Gastroesophageal sphincter (tissue), 4 donors: ENCODE measurements at places on chromosomes 7 and 10.

DNA sequence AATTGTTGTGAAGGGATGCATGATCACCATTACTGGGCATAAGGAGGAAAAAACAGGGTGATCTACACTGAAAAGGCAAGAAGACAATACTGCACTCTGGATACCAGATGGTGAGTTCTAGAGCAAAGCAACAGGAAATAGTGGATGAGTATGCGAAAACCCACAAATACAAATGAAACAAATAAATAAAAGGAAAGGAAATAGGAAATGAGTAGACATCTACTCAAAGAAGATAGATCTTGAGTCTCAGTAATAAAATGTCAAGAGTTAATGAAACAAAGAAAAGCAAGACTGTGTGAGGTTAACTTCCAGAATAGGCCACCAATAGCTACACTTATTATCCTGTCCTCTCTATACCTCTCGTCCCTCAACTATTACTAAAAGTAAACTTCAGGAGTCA lies 11.7 kb downstream of the ORC5 start:
- no peak for ATAC-seq

DNA sequence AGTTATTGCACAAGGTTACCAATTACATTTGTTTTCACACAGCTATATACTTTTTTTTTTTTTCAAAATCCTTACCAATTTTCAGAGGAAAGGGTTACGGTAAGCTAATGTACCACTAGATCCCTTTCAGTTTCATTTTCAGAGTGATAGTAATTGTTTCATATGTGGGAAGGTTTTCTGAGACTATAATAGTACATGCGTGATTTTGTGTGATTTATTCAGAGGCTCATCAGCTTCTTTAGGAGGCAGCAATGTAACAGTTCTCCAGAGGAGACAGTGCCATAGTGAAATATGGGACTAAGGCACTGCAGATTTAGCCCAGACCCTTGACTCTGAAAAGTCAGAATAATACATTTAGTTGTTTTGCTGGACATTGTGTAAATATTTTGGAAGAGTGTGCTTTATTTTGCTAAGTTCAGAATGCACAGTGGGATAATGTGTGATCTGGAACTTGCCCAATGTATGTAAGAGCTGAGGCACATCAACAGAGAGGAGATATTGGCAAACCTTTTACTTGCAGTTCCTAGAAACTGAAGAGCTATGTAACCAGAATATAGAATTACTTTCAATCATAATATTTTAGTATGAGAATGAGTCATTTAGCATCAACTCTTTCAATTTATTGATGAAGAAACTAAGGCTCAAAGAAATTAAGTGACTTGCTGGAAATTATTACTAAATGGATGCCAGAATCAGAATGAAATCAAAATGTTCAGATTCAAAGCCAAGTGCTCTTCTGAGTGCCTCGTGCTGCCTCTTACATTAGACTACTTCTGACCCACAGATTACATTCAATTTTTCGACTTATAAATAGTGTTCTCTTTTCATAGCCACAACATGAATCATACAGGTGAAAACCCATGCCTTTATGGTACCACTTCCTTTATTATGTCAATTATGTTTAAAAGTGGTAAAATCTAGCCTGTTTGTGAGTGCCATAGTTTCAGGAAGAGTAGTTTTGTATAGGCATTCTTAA lies 207.7 kb upstream of the TEX47 start:
- no peak for ATAC-seq

DNA sequence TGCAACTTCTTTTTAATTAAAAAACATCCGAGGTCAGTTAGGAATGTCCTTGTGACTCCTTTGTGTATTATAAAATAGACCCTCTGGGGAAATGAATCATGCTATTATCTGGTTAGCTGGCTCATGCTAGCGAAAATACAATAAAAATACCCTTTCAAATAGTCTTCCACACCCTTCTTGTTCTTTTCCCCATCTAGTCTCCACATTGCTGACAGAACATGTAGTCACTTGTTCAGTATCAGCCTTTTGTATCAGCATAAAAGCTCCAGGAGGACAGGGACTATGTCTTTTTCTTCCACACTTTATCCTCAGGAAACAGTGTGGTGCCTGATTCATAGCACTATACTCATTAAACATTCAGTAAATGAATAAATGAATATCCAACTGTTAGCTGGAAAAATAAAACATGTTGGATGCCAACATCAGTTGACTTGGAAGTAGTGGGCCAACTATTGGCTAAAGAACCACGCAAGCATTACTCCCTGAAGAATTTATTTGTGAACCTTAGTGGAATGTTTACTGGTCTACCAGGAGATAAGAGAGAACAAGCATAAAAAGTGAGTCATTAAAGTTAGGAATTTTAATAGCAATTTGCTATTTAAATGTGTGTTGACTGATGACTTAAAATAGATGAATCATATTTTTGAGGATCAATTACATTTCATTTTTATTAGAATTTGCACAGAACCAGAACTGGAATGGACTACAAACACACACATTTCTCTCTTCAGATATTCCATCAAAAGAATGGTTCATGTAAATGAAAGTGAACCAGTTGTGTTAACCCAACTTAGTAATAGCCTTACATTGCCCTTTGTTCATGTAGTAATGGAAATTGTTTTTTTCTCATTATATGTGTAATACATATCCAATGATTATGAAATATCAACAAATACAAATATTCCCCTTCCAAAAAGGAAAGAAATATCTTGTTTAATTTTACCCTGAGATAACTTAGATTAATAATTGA lies 129.6 kb downstream of the DKK1 start:
- ATAC-seq = peak; percentile 48

GRCh38 chr7:78510580-78511188 lies 712.1 kb downstream of the PHTF2 start:
- ATAC-seq = no peak

GRCh38 chr10:83545901-83546391 lies 593.4 kb upstream of the GHITM start:
- ATAC-seq = no peak

DNA sequence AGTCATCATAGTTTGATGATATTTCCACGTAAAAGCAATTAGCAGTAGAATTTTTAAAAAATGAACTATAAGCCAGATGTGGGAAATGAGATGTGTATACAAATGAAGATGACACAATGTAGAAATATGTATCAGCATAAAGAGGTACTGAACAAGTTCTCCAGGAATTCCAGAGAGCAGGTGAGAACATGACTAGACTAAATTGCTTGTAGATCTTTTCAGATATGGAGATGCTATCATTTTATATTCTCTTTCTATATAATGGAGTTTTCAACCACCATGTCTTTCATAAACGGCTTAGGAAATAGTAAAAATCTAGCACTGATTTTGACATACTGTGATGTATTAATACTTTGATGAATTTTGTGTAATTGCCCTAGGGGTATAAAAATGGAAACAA lies 130.9 kb downstream of the SEMA3D start:
- no peak for ATAC-seq

DNA sequence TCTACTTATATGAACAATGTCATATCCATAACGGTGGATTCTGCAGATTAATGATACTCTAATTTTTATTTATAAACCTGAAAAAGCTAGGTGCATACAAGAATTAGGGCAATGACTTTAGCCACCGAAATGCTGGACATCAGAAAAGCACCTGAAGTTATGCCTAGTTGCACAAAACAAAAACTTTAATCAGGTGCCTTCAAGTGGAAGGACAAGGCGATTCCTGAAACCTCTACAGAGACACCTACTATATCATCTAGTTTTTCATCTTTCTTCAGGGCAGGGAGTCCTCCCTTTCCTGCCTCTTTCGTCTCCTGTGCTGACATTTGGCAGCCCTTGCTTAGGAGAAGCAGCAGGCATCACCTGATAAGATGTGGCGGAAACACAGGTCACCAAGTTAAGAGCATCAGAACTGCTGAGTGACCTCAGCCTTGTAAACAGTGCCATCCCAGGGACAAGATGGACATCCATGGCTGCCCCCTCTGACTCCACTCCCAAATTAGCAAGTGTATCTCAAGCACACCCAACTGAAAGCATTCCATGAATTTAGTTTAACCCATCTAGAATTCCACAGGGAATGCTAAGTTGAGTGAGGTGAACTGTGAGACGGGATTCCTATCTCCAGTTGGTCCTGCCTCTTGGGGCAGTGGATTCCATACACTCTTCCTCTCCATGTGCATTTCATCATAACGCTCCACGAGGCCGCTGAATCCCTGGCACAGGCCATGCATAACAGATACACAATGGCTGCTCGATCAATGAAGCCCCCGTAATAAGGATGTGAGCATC lies 5.8 kb downstream of the ITPRIP start:
- no peak for ATAC-seq

DNA sequence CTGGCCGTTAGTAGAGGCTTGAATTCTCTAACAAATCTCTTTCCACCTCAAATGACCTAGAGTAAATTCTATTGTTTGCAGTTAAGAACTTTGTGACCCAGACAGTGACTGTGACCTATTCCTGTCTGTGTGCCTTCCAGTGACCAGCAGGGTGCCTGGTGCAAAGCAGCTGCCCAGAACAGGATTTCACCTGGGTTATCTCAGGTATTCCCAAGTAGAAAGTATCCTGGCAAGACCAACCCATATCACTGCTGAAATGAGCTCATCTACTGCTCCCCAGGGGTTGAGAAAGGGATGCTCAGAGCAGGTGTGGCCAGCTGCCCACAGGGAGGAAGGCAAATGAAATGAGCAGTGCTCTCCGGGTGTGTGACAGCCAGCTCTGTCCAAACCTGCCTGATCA lies 2.1 kb upstream of the MSMB start:
- no peak for ATAC-seq

- ATAC-seq = no peak
Observed at GRCh38 chr10:59754951-59755350, 1.7 kb upstream of the MRLN start.

GRCh38 chr7:119937745-119938144 lies 335.2 kb upstream of the KCND2 start:
- no peak for ATAC-seq

- no peak for ATAC-seq
Observed at GRCh38 chr7:79711660-79712059, 258.2 kb upstream of the MAGI2 start.

DNA sequence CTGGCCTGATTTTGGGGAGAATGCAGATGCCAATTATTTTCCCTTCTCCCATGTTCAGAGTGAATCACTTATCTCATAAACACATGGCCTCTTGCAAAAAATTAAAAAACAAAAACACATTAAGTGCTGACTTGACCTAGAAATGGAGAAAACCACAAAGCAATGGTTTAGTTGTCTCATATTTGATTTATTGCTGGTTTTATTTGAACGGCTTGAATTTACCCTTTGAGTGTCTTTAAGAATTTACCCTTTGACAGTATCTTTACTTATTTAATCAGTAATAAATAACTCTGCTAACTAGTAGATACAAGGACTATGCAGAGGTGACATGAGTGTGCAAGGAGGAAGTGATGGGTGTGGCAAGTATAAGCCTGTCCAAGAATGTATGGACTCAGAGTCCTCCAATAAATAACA lies 68.1 kb upstream of the GSDME start:
- ATAC-seq = no peak

GRCh38 chr10:11670381-11670780 lies 58.9 kb upstream of the USP6NL start:
- no peak for ATAC-seq

DNA sequence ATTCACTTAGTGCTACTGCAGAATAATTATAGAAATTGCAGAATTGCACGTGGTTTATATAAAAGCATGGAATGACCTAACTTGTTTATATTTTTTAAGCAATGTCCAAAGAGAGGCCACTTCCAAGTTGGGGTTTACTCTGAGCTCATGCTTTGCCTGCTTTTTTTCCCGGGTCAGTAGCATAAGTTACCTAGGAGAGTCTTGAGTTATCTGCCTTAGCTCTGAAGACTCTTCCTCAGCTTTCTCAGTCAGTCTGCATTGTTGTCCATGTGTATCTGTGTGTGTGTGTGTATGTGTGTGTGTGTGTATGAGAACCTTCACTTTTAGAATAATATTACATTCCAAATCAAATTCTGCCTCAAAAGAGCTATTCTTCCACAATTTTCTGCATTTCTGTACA lies 239.5 kb upstream of the TCF7L2 start:
- ATAC-seq = no peak

GRCh38 chr7:73861305-73861704 lies 346 bp downstream of the TMEM270 start:
- ATAC-seq = no peak

DNA sequence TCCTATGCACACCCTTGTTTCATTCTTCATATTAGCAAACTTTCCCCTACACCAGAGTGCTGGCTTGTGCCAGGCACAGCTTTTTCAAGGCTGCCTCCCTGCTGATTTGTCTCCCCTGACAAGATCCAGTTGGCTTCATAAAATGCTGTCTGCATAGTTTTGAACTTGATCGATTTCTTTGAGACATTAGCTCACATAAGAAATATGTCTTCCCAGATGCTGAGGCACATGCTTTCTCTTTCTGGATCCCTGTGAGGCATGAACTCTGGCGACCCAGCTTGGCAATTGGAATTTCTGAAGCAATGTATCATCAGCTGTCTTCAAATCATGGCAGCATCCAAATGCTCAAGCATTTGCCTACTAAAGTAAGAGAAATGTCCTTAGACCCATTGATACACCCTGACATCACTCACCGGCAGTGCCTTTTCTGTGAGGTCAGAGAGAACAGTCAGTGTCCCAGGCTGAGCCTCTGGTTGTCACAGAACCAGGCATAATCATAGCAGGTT lies 616.4 kb upstream of the GHITM start:
- peak; percentile 72 for ATAC-seq

DNA sequence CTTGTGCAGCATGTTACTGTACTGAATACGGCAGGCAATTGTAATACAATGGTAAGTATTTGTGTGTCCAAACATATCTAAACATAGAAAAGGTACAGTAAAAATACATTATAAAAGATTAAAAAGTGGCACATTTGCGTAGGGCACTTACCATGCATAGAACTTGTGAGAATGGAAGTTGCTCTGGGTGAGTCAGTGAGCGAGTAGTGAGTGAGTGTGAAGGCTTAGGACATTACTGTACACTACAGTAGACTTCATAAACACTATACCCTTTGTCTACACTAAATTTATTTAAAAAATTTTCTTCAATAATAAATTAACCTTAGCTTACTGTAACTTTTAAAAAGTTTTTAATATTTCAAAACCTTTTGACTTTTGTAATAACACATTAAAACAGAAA lies 37.5 kb downstream of the BPGM start:
- no peak for ATAC-seq

DNA sequence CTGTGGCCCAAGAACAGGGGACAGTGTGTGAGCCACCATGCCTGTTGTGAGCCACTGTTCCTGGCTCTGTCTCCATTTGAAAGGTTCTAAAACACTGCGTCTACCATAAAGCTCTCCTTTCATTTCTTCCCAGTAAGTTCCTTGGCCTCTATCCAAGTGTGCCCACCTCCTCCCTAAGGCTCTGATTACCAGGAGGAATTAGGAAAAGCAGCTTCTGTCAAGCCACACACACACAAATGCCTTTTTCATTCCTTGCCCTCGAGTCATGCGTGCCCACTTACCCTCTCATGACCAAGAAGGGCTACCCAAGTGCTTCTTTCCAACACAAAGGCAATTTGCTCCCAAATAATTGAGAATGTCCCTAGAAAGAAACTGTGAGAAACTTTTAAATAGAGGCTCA lies 70.8 kb upstream of the PARD3 start:
- ATAC-seq = no peak

GRCh38 chr10:113430634-113431397 lies 122.0 kb upstream of the HABP2 start:
- no peak for ATAC-seq
